ENCODE measurements at places on chromosomes 7 and 10.

DNA sequence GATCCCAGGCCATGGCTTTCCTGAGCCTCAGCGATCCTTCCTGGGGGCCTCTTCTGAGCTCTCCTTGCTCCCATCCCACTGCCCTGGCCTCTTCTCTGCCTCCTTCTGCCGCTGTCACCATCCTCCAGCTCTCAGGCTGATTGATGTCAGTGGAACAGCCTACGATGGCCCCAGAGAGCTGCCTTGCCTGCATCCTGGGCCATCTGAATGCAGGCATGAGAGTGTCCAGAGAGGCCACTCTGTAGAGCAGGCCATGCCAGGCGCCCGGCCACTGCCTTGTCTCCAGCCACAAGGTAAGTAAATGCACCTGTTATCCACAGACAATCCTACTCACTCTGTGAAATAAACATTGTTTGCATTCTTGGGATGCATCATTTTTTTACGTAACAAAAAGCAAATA is 171.4 kb upstream of the PPP2R2D start:
- no peak for DNase-seq

DNA sequence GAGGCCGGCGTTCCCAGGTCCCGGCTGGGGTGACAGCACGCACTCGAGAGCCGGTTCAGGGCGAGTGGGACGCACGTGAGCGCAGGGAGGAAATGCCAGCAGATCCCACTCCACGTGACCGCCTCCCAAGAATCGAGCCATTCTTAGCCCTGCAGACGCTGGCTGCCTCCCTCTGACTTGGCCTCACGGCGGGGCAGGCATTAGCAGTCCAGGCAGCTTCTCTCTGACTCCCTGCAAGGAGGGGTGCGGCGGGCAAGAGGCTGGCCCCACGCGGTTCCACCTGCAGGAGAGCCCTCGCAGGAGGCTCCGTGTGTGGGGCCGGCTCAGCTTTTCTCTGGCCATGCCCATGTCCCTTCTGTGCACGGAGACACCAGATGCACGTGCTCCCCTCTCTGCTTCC is 10.1 kb downstream of the GPR146 start:
- no peak for DNase-seq

GRCh38 chr7:25646726-25647413 is 418.6 kb upstream of the NPVF start:
- no peak for DNase-seq

- DNase-seq: no peak
Observed at GRCh38 chr7:90232430-90232829, 12.5 kb upstream of the CFAP69 start.

DNA sequence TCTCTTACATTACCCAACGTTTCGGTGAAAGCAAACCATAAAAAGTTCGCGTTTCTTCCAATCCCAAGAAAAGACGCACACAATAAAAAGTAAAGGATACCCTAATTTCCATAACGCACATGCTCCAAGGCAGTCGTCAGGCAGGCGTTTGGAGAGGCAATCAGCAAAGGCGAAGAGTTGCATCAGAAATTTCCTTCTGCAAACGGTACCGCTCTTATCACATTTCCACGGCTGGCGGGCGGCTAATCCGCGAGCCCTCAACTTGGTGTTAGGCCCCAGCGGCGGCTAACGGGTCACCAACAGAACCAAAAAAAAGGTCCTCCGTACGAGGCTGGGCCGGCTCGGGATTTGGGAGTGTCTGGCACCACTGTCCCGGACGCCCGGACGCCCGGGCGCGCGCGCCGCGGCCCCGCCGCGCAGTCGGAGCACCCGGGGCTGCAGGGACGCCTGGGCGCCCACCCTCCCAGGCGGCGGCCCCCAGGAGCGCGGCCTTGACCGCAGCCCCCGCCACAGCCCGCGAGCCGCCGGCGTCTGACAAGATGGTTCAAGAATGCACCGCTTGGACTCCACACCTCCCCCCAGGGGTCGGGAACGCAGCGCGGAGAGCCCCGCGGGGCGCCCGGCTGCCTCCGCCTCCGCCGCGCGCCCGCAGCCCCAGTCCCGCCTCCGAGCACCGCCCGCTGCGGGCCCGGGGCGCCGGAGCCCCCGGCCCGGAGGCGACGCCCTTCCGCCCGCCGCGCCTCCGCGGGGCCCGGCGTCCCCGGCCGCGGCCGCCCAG is 9.8 kb upstream of the GRB10 start:
- no peak for DNase-seq

DNA sequence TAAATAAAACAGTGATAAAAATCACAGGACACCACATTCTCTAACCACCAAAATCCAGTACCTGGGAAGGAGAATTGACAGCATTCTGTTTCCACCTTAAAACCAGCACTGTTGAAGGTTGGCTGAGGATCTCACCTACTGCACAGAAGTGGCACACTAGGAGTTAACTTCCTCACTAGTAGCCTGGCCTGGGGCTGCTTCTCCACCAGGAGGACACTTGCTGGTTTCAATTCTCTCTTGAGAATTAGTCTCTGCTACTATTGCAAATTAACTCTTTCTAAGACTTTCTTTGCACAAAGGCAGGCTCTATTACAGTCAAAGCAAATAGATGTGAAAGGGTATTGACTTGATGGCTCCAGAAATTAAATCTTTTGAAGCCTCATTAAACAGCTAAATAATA is 2.3 kb upstream of the CTTNBP2 start:
- DNase-seq: no peak

DNA sequence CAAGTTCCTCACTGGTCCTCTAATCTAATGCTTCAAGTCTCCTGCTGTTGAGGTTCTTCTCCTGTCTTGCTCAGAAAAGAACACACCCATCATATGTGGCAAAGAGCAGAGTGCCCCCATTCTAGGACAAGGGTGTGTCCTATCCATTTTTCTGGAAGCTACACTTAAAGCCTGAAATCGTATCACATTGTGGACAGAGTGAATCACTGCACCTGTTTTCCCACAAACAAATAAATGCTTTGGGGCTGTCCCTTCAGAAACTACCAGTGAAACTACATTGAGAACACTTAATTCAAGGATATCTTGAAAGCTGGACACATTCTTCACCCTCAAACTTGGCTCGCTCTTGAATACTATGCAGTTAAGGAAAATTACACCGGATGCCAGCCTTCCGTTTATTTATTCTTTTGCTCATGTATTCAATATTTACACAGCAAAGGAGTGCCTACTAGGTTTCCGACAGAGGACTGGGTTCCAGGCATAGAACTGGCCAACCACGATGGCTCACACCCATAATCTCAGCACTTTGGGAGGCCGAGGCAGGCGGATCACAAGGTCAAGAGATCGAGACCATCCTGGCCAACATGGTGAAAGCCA is 473.0 kb downstream of the GALNT17 start:
- DNase-seq: no peak

GRCh38 chr10:93512565-93512964 is 16.2 kb downstream of the CEP55 start:
- no peak for DNase-seq

DNA sequence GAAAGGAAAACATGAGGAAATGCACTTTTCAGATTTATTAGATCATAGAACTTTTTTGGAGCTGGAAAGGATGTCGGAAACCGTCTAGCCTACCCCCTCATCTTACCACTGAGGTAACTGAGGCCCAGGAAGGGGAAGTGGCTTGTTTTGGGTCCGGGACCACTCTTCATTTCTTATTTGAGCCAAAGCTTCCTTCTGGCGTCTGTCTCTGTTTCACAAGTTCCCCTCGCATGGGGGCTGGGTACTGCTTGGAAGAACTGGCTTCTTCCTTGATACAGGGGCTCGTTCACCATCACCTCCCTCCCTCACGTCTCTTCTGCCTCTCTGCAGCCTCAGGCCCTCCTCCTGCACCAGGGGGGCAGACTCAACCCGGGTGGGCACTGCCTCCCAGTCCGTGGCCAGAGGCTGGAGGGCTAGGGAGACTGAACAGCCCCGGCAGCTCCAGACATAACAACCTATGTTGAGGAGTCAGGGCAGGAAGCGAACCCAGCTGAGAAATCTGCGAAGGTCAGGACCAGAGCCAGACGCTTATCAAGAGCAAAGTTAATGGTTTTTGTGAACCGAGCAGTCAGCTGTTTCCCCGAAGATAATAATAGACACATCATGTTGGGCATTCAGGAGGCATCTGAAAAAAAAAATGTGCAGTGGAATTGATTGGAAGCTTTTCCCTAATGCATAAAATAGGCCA is 12.9 kb downstream of the HTRA1 start:
- no peak for DNase-seq
